Suprapubic skin (tissue), 4 donors: ENCODE measurements at places on chromosomes 13 and 19. TPM values are rescaled to one million over a fixed set of nuclear protein-coding genes. Genes with fewer than 3 reads are reported as not detected.

Gene GADD45B
- 134 TPM for total RNA-seq

GRCh38 chr13:74555651-74556420 lies 421.6 kb upstream of the KLF12 start:
- DNase-seq, result no peak

DNA sequence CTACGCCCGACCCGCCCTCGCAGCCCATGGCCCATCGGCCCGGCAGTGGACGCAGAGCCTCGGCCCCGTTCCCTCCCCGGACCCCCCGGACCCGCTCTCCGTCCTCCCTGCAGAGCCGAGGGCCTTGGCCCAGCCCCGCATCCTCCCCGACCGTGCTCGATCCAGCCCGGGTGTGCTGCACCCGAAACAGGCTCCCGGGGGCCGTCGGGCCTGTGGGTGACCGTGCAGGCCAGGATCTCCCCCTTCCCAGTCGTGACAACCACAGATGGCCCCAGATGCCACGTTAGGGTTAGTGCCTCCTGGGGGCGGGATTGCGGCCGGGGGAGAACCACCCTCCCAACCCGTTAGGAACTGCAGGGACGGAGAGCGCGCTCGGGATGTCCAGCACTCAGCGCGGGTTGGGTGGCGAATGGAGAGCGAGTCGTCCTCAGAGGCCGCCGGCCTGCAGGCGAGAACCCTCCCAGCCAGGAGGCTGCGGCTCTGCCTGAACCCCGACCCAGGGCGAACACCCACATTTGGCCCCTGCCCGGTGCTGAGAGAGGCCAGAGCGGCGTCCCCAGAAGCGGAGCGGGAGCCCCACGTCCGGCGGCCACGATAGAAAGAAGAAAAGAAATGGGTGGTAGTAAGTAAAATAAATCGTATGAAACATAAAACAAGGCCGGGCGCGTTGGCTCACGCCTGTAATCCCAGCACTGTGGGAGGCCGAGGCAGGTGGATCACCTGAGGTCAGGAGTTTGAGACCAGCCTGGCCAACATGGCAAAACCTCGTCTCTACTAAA lies 6.7 kb upstream of the MADCAM1 start:
- no peak for DNase-seq

DNA sequence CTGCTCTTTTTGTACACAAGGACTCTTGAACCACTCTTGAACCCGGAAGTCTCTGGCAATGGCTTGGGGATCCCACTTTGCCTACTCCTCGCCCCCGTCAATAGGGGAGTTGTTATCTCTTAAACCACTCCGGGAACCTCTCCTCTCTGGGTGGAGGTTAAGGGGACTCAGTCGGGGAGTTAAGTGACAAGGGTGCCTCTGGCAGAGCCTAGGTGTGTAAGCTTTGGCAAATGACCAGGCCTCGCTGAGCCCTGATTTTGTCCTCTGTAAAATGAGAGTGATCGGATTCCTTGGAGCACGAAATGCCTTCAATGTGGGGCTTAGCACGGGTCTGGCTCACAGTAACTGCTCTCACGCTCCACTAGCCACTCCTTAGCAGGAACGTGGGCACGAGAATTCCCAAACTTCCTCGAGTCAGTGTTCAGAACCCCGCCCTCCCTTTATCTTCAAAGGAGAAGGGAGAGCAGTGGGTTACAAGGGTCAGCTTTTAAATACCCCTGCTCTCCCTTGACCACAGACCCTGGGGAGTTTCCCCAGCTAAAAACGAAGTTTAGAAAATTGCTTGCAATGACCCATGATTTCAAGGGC lies 193.3 kb downstream of the KATNAL1 start:
- DNase-seq, result no peak

Gene FFAR2
- total RNA-seq, result 0.64 TPM

Gene TRAPPC2B
- total RNA-seq, result 20.2 TPM

GRCh38 chr13:32911506-32911905 lies 104.7 kb upstream of the KL start:
- DNase-seq, result no peak

- no peak for DNase-seq
Observed at GRCh38 chr19:17406887-17407196, 1.4 kb upstream of the BST2 start.

Gene NTF4
- 16.3 TPM for total RNA-seq

DNA sequence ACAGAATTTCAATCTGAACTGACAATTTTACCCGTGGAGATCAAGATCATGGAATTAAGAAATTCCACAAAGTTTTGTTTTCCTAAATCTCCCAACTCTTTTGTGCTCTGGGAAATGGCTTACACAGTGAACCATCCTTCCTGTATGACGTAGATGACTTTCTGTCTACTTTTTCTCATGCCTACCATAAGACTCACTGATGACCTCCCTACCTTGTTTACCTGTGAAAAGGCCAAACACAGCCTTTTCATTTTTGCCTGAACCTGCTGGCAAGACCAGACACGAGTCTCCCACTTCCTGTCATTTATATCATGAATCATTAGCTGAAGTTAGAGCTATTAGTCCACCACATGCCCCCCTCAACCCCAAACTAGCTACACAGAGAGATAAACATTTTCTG lies 4.6 kb upstream of the KBTBD6 start:
- no peak for DNase-seq

- DNase-seq, result no peak
Observed at GRCh38 chr13:31462766-31463165, 263.0 kb downstream of the B3GLCT start.

Gene CCDC70
- not detected for total RNA-seq

DNA sequence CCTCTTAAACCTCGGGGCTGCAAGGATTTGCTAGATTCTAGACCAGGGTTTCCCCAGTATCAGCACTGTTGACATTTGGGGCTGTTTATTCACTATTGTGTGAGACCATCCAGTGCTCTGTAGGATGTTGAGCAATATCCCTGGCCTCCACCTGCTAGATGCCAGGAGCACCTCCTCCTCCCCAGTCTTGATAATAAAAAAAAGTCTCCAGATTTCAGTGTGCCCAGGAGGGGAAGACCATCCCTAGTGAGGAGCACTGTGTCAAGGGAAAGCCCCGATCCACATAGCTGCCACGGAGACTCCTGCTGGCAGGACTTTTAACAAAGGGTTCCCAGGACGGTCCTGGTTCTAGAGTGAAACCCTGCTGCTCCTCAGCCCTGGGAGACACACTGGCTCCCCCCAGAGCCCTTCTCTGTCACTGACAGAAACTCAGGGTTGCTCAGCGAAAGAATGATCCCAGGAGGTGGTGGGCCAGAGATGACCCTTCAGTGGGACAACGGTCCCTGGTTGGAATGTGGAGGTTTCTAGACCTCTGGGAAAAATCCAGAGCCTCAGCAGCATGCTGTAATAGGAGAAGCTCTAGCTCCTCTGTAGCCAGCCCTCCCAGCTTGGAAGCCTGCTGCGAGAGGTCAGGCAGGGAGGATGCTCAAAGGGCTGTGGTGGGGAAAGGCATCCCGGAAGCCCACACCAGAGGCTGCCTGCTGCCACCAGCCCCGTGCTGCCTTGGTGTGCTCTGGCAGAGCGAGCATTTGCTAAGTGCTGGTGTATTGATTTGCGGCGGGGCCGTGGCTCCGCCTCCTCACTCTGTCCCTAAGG lies 20.3 kb downstream of the LYL1 start:
- DNase-seq, result no peak

GRCh38 chr19:45995715-45996385 lies 583 bp downstream of the CCDC61 start:
- no peak for DNase-seq

Gene DIAPH3
- total RNA-seq, result 1.7 TPM

Gene ZNF83
- 21.3 TPM for total RNA-seq

Gene RNASEH2A
- 15.4 TPM for total RNA-seq

Gene TLE2
- 29.2 TPM for total RNA-seq

- no peak for DNase-seq
Observed at GRCh38 chr19:49243129-49243528, 81.9 kb downstream of the SLC6A16 start.

GRCh38 chr19:15107061-15108010 lies at the start of gene SYDE1:
SYDE1 (plus strand) TSS chr19:15107401; CDS start chr19:15107434, 33 bp downstream.
- no peak for DNase-seq

DNA sequence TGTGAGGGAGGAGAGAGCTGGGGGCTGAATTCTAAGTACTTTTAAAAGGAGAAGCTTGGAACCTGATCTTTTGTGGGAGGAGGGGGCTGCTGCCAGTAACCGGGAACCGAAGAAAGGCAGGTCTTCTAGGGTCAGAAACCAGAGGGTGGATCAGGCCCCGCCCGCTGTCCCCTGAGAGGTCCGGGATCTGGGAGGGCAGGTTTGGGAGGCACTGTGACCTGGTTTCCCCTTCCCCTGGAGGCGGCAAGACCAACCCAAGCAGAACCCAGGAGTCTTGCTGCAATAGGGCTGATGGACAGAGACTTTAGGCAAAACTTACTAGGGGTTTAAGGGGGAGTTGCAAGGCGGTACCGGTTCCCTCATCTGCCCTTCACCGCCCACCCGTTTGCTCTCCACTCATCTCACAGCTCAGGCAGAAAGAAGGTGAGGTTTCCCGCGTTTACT lies 707 bp upstream of the KLK8 start:
- no peak for DNase-seq

DNA sequence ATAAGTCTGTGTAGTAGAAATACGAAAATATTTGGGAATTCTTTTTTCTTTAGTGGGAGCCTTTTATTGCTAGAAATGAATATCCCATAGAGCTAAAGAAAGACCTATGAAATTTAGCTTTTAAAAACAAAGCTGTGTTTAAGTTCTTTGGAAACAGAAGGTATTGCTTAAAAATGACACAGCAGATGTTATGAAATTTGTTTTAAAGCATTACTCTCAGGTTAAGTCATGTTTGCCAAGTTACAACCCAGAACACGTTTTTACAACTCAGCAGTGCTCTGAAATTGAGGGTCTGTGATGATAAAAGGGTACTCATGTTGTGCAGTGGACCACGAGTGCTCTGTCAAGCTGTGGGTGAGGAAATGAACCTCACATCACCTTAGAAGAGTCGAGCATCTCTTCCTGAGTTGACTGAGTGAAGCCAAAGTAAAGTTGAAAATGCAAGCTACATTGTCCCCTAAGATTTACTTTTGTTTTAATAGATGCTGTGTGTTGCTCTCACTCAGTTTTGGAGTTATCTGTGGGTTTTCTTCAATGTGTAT lies 161.1 kb downstream of the SHISA2 start:
- no peak for DNase-seq

Gene TGFB1
- 16.4 TPM for total RNA-seq

Gene JAK3
- 1.4 TPM for total RNA-seq

DNA sequence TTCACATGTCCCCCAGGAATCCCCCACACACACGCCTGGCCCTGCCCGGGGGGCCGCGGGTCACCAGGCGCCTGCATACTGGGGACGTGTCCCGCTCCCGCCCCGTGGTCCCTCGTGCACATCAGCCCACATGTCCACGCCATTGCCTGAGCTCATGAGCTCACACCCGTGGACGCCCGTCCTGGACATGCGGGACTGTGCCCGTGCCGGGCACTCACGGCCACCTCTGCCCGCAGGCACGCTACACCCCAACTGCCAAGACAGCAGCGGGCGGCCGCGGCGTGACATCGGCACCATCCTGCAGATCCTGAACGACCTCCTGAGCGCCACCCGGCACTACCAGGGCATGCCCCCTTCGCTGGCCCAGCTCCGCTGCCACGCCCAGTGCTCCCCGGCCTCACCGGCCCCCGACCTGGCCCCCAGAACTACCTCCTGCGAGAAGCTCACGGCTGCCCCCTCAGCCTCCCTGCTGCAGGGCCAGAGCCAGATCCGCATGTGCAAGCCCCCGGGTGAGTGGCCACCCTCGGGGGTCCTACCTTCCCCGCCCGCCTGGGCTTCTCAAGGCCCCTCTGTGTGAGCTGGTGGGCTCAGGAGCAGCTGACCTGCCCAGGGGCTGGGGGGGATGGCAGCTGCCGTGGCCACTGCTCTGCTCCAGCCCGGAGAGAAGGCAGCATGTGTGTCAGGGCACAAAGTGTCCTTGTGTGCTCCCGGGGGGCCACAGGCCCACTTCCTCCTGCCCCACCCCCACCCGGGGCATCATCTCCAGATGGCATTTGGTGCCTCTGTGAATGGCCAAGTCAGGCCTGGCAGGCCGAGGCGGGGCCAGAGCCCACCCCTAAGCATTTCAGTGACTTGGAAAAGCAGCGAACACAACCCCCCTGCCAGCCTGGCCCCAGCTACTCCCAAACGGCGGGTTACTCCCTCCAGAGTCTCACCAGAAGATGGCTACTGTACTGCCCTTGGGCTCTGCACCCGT lies 7.1 kb downstream of the MIDN start:
- no peak for DNase-seq

DNA sequence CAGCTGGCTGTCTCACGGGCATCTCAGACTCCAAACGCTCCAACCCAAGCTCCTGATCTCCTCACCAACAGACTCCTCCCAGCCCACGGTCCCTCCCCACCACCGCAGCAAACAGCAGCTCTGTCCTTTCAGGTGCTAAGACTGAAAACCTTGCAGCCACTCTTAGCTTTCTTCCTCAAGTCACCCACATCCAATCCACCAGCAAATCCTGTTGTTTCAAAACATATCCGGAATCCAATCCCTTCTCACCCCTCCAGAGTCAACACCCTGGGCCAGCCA lies 20.8 kb downstream of the C19orf81 start:
- no peak for DNase-seq

DNA sequence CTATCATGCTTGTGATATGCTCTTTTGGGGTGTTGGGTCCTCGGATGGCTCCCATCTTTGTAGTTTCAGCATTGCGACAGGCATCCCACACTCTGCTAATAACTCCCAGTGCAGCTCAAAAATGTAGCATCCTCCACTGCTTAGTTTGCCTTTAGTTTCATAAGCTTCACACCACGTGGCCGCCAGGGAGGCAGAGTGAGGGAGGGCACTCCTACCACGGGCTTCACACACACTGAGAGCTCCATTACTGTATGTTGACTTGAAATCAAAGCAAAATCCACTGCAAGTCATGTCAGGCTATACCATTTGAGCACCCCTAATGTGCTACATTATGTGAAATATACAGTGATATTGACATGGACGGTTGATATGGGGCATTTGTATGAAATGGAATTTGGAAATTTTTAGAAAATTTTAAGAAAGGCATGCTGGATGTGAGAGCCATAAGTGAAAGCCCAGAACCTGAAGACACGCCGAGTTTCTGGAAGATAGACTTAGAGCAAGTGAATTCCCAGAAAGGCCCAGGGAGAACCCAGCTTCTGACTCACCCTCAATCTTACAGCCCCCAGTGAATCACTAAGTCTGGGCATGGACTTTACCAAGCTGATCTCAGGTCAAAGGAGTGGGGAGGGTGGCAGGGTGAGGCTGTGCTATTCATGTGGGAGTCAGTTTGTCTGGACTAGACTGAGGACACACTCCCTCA lies 94.1 kb downstream of the HSPH1 start:
- DNase-seq, result no peak

GRCh38 chr13:26897706-26898550 lies 137.3 kb upstream of the GPR12 start:
- no peak for DNase-seq

DNA sequence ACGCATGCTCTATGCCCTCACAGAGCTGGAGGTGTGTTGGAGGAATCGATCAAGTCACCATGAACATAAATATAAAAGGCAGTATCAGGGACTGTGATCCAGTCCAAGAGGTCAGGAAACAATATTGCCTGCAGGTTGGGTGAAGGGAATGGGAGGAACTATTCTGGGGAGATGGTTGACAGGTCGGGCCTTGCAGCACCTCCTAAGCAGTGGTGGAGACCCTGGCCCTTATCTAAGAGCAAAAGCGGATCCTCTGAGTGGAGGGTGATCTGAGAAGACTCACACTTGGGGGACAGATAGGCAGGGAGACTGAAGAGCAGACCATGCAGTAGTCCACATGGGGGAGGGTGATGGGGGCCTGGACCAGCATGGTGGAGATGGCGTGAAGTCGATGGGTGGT lies 213.5 kb downstream of the SLC7A1 start:
- DNase-seq, result no peak

GRCh38 chr13:26186995-26187394 lies 35.1 kb downstream of the RNF6 start:
- DNase-seq, result no peak
